ENCODE measurements at places on chromosomes 16 and 17. TPM values are rescaled to one million over a fixed set of nuclear protein-coding genes. Genes with fewer than 3 reads are reported as not detected.

Gene MCRIP1
- total RNA-seq = 109 TPM

Gene HSD17B2
- not detected for total RNA-seq

Gene MRPL45
- total RNA-seq = 36.9 TPM

Gene HEXIM2
- total RNA-seq = 9.0 TPM

Gene ADGRG3
- 0.87 TPM for total RNA-seq

Gene SRL
- total RNA-seq = 419 TPM

Gene ANKS3
- 9.1 TPM for total RNA-seq

Gene NUDT7
- total RNA-seq = 46.0 TPM

Gene UTS2R
- total RNA-seq = 0.76 TPM

Gene MAPT
- total RNA-seq = 39.3 TPM

Gene TNFRSF17
- total RNA-seq = not detected

Gene CES5A
- 0.51 TPM for total RNA-seq

Gene CTF1
- total RNA-seq = 8.7 TPM

Gene CCL5
- 1.7 TPM for total RNA-seq

Gene SLC13A2
- total RNA-seq = not detected

Gene G6PC1
- not detected for total RNA-seq

Gene KCNH4
- 0.24 TPM for total RNA-seq

Gene C16orf96
- 0.05 TPM for total RNA-seq

Gene ANKRD40CL
- not detected for total RNA-seq

Gene PTGES3L
- total RNA-seq = 51.0 TPM

Gene TOM1L1
- total RNA-seq = 10.5 TPM

Gene SMIM36
- total RNA-seq = not detected

Gene KRT16
- not detected for total RNA-seq

Gene IGF2BP1
- total RNA-seq = not detected

Gene DHODH
- 8.3 TPM for total RNA-seq

Gene NFATC3
- 23.7 TPM for total RNA-seq

Gene KRT26
- not detected for total RNA-seq

Gene LDHD
- 71.8 TPM for total RNA-seq

Gene CENPV
- total RNA-seq = 12.8 TPM

Gene STX1B
- 0.41 TPM for total RNA-seq

Gene GALR2
- total RNA-seq = not detected

Gene KRT33B
- total RNA-seq = not detected

Gene EFNB3
- total RNA-seq = 0.11 TPM

Gene EFCAB13
- total RNA-seq = 2.0 TPM

Gene ZSCAN10
- total RNA-seq = not detected

Gene SSH2
- 34.7 TPM for total RNA-seq

Gene MFSD6L
- total RNA-seq = 0.11 TPM

Gene CACNG5
- not detected for total RNA-seq

Gene PDPK1
- total RNA-seq = 47.1 TPM

Gene CLDN9
- total RNA-seq = 0.32 TPM

Gene G6PC3
- 30.4 TPM for total RNA-seq

Gene RNPS1
- total RNA-seq = 105 TPM

Gene KRT24
- not detected for total RNA-seq

Gene HYDIN
- total RNA-seq = 0.51 TPM

Gene APOH
- not detected for total RNA-seq

Gene MT1G
- not detected for total RNA-seq
